Activated CD8-positive, alpha-beta T cell treated with anti-CD3 and anti-CD28 coated beads for 36 hours (primary cell): ENCODE measurements at places on chromosomes 1 and 21.

DNA sequence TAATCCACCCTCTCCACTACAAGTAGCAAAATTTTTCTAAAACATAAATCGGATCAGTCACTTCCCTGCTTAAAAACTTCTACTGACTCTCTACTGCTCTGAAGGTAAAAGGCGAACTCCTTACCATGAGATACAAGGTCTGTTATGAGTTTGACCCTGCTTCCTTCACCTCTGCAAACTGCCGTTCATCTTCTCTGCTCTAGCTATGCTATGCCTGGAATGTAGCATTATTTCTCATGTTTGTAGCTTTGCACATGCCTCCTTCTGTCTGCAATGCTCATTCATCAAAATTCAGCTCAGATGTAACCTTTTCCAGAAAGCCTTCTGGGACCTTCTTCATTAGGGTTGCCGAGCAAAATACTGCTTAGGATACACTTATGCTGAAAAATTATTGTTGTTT lies 30.8 kb downstream of the RPL5 start:
- no peak for DNase-seq
- no peaks in the 10 kb centered on the region for H3K27me3 ChIP-seq
- no peak overlapping the region for H3K4me3 ChIP-seq
- no peak overlapping the region for H3K27ac ChIP-seq
- peaks cover 17% of the 10 kb centered on the region for H3K4me1 ChIP-seq

GRCh38 chr1:182355723-182356098 lies 35.9 kb downstream of the GLUL start:
- H3K27me3 ChIP-seq = no peaks in the 10 kb centered on the region
- H3K27ac ChIP-seq = no peak overlapping the region
- no peak for DNase-seq
- H3K36me3 ChIP-seq = no peaks in the 10 kb centered on the region
- no peaks in the 10 kb centered on the region for H3K4me1 ChIP-seq

- no peak overlapping the region for H3K4me3 ChIP-seq
- no peaks in the 10 kb centered on the region for H3K27me3 ChIP-seq
- H3K27ac ChIP-seq = no peak overlapping the region
- DNase-seq = peak; percentile 9
These were observed 38.6 kb upstream of the GADD45A start for GRCh38 chr1:67646145-67647035.

- DNase-seq = no peak
- H3K4me3 ChIP-seq = no peak overlapping the region
- peaks cover 3% of the 10 kb centered on the region for H3K27me3 ChIP-seq
- no peaks in the 10 kb centered on the region for H3K4me1 ChIP-seq
- H3K36me3 ChIP-seq = no peaks in the 10 kb centered on the region
These were observed 32.0 kb upstream of the IGSF5 start for GRCh38 chr21:39712976-39713375.

DNA sequence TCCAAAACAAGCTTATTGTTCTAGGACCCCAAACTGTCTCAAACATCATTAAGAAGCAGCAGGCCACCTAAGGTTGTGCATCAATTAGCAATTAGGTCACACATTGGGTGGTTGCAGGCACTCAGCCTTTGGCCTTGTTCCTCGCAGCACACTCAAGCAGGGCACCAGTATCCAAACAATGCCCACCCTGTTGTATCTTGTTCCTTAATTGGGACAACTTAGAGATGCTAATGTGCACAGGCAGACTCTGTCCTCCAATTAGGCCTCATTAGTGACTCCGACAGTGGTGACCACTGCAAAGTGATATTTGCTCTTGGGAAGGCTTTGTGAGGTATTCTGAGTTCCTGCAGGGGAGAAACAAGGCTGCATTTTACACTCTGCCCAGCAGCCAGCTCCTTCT lies 515.1 kb upstream of the PTBP2 start:
- H3K27me3 ChIP-seq = no peaks in the 10 kb centered on the region
- no peak overlapping the region for H3K27ac ChIP-seq
- H3K4me1 ChIP-seq = no peaks in the 10 kb centered on the region

DNA sequence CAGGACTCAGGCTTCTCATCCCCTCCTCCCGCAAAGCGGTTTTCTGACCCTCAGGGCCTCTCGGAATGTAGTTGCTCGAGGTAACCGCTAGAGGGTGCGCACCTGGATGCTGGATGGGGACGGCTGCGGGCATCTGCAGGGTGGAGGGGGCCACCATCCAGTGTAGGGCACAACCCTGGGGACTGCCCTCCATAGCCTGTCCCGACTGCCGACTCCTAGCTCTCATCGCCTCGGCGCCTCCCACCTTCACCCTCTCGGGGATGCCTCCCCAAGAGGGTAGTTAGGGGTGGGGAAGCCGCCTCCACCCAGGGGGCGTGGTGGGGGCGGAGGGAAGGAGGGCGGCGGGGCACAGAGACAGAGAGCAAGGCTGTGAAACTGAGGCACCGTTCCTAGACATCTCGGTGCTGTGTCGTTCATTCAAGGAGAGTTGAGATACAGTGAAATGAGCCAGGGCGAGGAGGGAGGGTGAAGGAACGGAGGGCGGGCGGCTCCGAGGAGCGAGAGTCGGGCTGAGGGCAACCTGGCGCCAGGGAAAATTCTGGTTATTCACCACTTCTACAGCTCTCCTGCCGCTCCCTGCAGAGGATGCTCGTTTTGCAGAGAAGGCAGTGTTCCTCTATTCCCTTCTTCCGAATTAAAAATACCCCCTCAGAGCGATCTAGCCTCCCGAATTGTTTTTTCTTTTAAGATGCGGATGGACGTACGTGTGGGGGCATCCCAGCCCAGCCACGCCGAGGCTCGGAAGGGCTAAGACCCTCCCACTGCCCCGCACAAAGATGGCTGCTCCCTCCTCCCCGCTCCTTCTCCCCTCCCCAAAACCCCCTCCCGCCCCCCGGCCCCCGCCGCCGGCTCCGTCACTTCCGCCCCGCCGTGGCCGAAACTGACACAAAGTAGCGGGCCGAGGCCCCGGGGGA lies at the start of gene ATP8B2:
Gene ATP8B2, plus strand, starts transcription at position 857 of the 914 bp plus-strand sequence. CDS start 2,617 bp downstream, outside the sequence.
- peaks cover 39% of the 10 kb centered on the region for H3K4me1 ChIP-seq
- H3K4me3 ChIP-seq = peak within 1 kb of the TSS; percentile 100
- H3K27me3 ChIP-seq = no peaks in the 10 kb centered on the region
- peaks cover 3% of the 10 kb centered on the region for H3K36me3 ChIP-seq

DNA sequence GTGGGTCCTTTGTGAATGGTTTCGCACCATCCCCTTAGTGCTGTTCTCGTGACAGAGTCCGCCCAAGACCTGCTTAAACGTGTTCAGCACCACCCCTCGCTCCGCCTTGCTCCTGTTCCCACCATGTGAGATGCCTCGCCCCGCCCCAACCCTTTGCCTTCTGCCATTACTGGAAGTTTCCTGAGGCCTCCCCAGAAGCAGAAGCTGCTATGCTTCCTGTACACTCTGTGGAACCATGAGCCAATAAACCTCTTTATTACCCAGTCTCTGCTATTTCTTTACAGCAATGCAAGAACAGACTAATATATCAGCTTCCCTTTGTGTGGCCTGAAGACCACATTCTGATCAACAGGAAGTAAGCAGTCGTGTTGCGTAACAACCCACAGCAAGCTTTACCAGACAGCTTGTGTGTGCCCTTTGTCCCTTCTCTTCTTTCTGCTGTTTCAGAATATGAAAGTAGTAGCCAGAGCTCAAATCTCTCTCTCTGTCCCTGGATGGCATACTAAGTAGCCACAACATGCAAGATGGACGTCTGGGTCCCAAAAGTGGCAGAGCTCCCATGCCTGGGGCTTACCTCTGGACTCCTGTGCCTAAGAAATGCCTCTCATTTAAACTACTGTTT lies 14.1 kb downstream of the HENMT1 start:
- DNase-seq = peak; percentile 88
- H3K36me3 ChIP-seq = peaks cover 54% of the 10 kb centered on the region
- peaks cover 56% of the 10 kb centered on the region for H3K4me1 ChIP-seq
- H3K27ac ChIP-seq = peak overlapping the region; percentile 95

DNA sequence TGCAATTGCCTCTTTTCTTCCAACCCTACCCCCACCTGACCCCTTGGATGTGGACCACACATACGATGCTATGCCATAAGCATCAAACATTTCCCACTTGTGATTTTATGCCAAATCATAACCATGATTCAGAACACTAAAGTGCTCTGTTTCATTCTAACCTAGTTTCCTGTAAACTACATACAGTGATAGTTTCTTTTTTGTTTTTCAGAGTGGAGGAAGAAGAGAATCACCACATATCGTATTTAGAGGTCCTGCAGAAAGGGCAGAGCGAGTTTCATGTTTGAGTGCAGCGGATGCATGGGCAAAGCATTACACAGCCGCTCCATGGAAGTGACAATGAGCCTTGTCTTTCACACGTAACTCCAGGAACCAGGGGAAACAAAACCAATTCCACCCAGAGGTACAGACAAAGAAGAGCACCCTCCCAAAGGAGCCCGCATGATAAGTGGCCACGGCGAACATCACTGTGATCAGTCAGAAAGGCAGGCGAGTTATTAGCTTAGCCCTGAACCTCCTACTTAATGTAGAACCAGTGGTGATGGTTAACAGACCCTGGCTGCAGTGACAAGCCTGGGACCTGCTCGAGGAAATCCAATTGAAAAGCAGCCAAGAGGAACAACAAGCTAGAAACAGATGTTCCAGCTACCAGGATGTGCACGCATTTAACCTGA lies 64.0 kb upstream of the ZNF281 start:
- peaks cover 11% of the 10 kb centered on the region for H3K27me3 ChIP-seq
- H3K4me1 ChIP-seq = peaks cover 35% of the 10 kb centered on the region
- H3K36me3 ChIP-seq = no peaks in the 10 kb centered on the region
- DNase-seq = peak; percentile 49
- H3K4me3 ChIP-seq = peak overlapping the region; percentile 18
- peak overlapping the region; percentile 40 for H3K27ac ChIP-seq

- H3K36me3 ChIP-seq = no peaks in the 10 kb centered on the region
- no peak overlapping the region for H3K27ac ChIP-seq
These were observed 7.5 kb downstream of the NBPF1 start for GRCh38 chr1:16605532-16606505.

- no peaks in the 10 kb centered on the region for H3K27me3 ChIP-seq
- no peak overlapping the region for H3K4me3 ChIP-seq
- no peak for DNase-seq
- no peak overlapping the region for H3K27ac ChIP-seq
- no peaks in the 10 kb centered on the region for H3K4me1 ChIP-seq
These were observed 4.4 kb downstream of the TFF2 start for GRCh38 chr21:42346441-42346840.

GRCh38 chr1:160363951-160364735 lies 2.7 kb upstream of the NHLH1 start:
- no peaks in the 10 kb centered on the region for H3K27me3 ChIP-seq
- H3K27ac ChIP-seq = no peak overlapping the region
- H3K36me3 ChIP-seq = peaks cover 7% of the 10 kb centered on the region
- no peak overlapping the region for H3K4me3 ChIP-seq
- H3K4me1 ChIP-seq = no peaks in the 10 kb centered on the region

DNA sequence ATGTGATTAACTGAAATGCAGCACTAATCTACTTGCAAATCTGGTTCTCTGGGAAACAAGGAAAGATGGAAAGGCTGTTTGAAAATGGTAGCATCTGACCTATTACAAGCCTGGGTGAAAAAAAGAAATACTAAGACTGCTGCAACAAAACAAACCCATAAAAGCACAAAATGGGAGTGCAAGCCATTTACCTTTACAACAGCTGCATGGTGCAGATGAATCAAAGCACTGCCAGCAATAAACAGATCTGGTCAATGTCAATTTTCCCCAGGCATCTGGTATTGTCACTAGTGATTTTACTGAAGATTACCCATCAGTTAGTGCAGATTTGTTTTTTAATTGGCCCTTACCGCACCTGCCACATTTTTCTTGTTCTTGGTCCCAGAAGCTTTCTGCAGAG lies 1341.7 kb downstream of the PLA2G4A start:
- H3K36me3 ChIP-seq = no peaks in the 10 kb centered on the region
- no peak overlapping the region for H3K27ac ChIP-seq
- H3K4me3 ChIP-seq = no peak overlapping the region
- no peak for DNase-seq

DNA sequence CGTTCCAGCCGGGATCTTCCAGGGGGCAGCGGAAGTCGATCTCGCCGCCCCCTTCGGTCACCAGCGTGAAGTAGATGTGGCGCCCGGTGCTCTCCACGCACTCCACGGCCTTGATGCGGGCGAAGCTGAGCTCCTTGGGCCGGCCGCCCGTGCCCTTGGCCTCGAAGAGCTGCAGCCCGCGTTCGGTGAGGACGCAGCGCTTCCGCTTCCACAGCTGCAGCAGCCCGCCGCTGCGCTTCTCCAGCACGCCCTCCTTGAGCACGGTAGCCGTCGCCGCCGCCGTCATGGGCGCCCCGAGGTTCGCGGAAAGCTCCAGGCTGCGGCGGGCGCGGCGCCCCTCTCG lies 516 bp downstream of the PHLDA3 start:
- no peaks in the 10 kb centered on the region for H3K36me3 ChIP-seq
- peak; percentile 35 for DNase-seq

- no peak for DNase-seq
- H3K27ac ChIP-seq = no peak overlapping the region
- H3K4me3 ChIP-seq = no peak overlapping the region
- H3K4me1 ChIP-seq = no peaks in the 10 kb centered on the region
- H3K27me3 ChIP-seq = peaks cover 8% of the 10 kb centered on the region
- H3K36me3 ChIP-seq = no peaks in the 10 kb centered on the region
These were observed 76.6 kb upstream of the NRIP1 start for GRCh38 chr21:15141261-15141970.

- no peak for DNase-seq
- no peak overlapping the region for H3K27ac ChIP-seq
- H3K4me3 ChIP-seq = no peak overlapping the region
- H3K4me1 ChIP-seq = peaks cover 16% of the 10 kb centered on the region
- peaks cover under 1% of the 10 kb centered on the region for H3K36me3 ChIP-seq
These were observed 11.8 kb downstream of the LRRC8D start for GRCh38 chr1:89832496-89833127.

- no peak overlapping the region for H3K27ac ChIP-seq
- H3K4me1 ChIP-seq = no peaks in the 10 kb centered on the region
- no peaks in the 10 kb centered on the region for H3K36me3 ChIP-seq
- DNase-seq = no peak
- peaks cover 7% of the 10 kb centered on the region for H3K27me3 ChIP-seq
- H3K4me3 ChIP-seq = no peak overlapping the region
These were observed 175.9 kb downstream of the PRDM16 start for GRCh38 chr1:3244927-3245315.

- no peak overlapping the region for H3K27ac ChIP-seq
- H3K4me3 ChIP-seq = no peak overlapping the region
- peaks cover 3% of the 10 kb centered on the region for H3K4me1 ChIP-seq
- no peak for DNase-seq
- peaks cover 35% of the 10 kb centered on the region for H3K36me3 ChIP-seq
These were observed 99.3 kb downstream of the CEP350 start for GRCh38 chr1:180053594-180054567.

- peaks cover 37% of the 10 kb centered on the region for H3K27me3 ChIP-seq
- no peak within 1 kb of the TSS for H3K4me3 ChIP-seq
- H3K36me3 ChIP-seq = no peaks in the 10 kb centered on the region
- no peak within 1 kb of the TSS for H3K27ac ChIP-seq
- no peak for DNase-seq
These were observed at the start of gene C1orf94 for GRCh38 chr1:34176830-34177603. Gene C1orf94 (plus strand): TSS chr1:34176907. CDS start chr1:34177790, 883 bp downstream.

GRCh38 chr1:35451125-35451528 lies 106.1 kb downstream of the KIAA0319L start:
- peaks cover 20% of the 10 kb centered on the region for H3K36me3 ChIP-seq
- peak; percentile 89 for DNase-seq
- H3K27me3 ChIP-seq = no peaks in the 10 kb centered on the region
- no peak overlapping the region for H3K4me3 ChIP-seq
